ENCODE measurements at places on chromosomes 2 and 18. TPM values are rescaled to one million over a fixed set of nuclear protein-coding genes. Genes with fewer than 3 reads are reported as not detected.

DNA sequence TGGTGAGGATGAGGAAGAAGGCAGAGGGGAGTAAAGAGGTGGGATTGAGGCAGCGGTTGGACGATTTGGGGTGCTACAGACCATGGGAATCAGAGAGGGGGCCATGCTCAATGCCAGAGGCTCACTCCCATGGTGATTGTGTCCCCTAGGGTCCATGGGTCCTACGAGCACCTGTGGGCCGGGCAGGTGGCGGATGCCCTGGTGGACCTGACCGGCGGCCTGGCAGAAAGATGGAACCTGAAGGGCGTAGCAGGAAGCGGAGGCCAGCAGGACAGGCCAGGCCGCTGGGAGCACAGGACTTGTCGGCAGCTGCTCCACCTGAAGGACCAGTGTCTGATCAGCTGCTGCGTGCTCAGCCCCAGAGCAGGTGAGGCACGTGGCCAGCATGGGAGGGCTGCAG, 5.2 kb downstream of the CAPN10 start:
- no peak for DNase-seq

- DNase-seq, result no peak
Measured at GRCh38 chr2:222353993-222354392, 55.2 kb upstream of the PAX3 start.

DNA sequence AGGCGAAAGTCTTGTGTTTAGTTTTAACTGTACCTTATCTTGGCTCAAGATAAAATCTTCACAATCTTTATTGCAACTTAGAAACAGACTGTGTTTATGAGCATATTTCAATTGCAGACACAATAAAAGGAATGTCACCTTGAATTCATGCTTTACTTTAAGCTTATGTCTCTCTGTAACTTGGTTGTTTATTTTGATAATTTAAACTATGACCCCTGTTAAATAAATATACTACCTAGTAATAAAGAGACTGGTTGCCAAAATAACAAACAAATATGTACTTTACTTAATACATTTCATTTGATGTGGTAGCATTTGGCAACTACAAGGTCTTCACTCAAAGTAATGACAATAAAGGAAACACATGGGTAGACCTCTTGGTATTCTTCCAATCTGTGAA, 202.6 kb downstream of the KCNJ3 start:
- DNase-seq, result no peak

GRCh38 chr2:231000211-231000904, 4.4 kb downstream of the SPATA3 start:
- DNase-seq, result peak; percentile 54

- DNase-seq, result no peak
Measured at GRCh38 chr2:166671235-166671634, 177.2 kb upstream of the SCN7A start.

- peak; percentile 36 for DNase-seq
Measured at GRCh38 chr2:28610583-28611201, 114.8 kb downstream of the PLB1 start.

GRCh38 chr2:121791801-121792221, 36.4 kb downstream of the TSN start:
- DNase-seq, result no peak

DNA sequence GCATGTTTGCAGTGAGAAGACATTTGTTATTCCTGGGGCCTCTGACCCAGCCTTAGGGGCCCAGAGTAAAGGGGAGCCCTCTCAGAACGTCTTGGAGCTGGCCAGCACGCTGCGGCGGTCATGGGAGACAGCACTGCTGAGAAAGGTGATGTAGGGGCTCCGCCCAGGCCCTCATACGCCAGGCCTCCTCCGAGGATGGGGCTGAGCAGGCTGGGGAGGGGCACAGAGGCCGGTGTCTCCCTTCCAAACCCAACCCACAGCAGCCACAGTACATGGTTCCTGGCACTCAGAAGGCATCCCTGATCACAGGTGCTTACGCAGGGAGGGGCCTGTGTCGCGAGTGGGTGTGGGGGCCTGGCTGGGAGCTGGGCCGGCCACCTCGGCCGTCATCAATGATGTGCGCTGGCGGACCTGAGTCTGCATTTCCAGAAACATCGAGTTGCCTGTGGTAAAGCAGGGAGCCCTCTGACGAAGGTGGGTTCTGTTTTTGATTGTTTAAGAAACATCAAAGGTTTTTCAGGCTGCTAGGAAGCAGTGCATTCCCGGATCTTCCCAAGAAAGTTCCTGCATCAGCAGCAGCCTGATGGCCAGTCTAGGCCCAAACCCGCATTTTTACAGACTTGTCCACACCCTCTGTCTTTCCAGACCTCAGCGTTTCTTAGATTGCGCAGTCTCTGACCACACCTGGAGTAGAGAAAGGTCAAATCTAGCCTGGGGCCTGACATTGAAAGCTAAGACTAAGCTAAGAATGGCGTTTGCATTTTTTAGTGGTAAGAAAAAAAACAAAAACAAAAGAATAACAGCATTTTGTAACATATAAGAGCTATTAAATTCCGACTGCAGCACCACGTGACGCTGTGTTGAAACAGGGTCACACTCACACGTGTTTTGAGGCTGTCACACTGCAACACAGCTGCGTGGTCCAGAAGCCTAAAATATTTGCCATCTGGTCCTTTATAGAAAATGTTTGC, 51.2 kb upstream of the PXDN start:
- no peak for DNase-seq

- no peak for DNase-seq
Measured at GRCh38 chr2:36584148-36584794, 13.7 kb downstream of the FEZ2 start.

DNA sequence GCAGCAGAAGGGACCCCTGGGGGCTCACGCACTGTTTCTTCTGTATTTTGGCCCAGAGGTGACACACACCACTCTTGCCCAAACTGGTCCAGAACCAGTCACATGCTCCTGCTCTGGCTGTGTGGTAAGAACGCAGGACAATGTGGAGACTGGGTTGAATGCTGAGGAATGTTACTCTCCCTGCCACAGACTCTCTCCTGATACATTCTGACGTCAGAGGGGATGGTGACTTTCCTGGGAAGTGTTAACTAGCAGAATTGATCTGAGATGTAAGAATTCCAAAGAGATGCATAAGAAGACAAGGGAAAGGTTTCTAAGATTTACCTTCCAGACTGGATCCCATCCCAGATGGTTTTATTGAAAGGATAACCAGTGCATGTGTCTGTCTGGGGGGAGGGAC, 100.8 kb downstream of the ASB1 start:
- no peak for DNase-seq

DNA sequence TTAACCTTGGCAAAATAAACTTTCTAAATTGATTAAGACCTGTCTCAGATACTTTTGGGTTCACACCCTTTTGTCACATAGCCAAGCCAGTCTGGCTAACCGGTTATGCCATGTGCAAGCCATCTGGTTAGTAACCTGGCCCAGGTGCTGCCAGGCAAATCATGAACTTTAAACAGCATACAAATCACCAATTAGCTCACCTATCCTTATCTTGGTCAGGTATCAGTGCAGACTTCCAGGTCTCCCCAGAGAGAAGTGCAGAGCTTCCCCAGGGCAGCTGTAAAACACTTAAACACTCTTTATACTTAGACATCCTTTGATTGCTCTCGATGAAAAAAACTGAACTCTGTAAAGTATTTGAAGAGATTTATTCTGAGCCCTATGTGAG, 14.9 kb upstream of the MC5R start:
- DNase-seq, result no peak

DNA sequence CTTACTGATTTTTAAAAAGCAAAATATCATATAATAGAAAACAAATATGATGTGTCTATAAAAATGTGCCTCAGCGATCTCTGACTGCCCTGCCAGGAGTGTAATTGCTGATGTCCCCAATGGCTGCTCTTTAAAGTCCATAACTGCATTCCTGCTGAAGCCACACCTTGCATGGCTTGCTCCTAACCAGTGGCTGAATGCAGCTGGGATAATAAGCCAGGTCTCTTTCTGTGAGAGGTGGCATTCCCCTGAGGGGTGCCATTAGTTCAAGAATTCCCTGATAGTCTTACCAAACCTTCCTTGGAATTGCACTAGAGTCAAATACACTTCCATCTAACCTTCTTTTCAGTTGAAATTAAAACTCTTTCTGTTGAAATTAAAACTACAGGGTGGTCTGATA, 125.8 kb upstream of the ZNF804A start:
- DNase-seq, result no peak

DNA sequence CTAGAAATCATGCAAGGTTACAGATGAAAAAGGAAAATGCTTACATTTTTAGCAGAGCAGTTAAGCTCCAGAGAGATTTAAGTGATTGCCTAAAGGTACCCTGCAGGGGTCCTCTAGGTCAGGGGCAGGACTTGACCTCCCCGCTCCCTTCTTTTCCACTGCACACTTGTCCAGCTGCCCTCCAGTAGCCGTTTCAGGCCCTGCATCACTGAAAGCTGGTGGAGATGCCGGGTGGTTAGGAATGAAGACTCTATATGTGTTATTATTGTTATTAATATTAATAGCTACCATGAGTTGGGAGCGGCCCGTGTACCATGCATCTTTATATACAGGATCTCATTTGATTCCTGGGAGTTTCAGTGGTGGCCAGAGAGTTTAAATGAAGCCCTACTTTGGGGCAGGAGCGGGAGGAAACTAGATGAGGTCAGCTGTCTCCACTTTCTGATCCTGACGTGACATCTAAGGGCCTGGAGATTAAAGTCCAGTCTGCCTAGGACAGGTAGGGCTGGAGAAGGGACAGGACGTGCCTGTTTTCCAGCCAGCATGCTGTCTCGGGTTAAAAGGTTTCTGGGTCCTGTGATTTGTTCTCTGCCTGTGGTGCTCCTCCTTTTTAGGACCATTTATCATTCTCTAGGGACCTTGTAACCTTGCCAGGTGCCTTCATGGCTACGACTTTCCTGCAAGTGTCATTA, 2.1 kb downstream of the TMEM37 start:
- peak; percentile 85 for DNase-seq

DNA sequence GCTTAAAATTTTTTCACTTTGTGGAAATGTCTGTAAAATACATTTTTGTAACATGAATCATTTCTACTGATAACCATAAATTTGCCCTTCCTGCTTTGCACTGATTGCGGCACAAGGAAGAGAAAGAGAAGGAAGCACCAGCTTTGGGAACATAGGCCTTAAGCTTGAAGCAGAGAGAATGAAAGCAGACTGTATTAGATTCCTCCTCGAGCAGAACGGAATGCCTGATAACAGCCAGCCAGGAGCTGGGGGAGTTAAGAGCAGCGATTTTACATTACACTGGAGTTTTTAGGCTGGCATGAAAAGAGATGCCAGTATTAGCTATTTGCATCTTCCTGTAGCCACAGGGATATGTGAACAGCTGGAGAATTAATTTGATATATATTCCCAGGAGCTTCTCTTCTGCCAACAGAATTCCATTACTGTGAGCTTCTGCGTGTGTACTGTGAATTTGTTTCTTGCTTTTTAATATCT, 33.5 kb downstream of the CRIM1 start:
- no peak for DNase-seq

GRCh38 chr2:10433947-10434885, 13.9 kb downstream of the ODC1 start:
- DNase-seq, result no peak

DNA sequence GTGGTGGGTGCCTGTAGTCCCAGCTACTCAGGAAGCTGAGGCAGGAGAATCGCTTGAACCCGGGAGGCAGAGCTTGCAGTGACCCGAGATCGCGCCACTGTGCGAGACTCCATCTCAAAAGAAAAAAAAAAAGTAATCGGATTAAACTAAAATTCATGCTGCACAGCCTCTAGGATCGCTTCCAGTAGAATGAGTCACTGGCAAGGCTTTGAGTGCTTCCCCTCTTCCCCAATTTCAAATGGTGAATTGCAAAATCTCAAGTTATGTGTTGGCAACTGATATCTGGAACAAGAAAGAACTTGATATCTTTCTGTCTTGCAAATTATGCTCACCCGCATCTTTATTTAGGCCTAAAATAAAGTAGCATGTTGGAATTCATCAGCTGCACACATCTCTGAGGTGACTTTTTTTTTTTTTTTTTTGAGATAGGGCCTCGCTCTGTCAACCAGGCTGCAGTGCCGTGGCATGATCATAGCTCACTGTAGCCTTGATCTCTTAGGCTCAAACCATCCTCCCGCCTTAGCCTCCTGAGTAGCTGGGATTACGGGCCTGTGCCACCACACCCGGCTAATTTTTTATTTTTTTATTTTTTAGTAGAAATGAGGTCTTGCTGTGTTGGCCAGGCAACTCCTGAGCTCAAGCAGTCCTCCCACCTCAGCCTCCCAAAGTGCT, 12.7 kb downstream of the TTC39C start:
- no peak for DNase-seq

DNA sequence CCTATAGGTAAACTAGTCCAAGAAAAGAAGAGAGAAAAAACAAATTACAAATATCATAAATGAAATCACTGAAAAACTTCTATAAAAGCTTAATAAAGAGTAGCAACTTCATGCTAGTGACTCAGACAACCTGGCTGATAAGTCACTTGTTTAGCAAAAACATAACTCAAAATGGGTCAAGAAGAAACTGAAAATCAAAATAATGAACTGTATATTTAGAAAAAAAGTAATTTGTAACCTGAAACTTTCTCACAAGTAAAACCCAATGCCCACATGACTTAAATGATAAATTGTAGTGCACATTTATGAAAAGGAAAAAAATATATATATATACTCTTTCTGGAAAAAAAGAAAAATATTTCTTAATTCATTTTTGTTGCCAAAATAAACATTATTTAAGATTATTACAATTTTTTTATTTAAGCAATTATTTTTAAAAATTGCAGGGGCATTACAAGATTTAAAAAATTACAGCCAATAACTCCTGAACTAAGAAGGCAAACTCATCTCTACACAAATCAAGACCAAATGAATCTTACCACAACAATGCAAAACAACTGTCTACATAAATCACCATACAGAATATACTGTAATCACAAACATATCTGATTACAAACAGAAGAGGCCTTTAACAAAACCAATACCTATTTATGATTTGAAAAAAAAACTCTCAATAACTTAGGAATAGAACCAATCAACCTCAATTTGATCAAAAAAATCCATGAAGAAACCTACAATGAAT, 406.3 kb downstream of the CDH7 start:
- no peak for DNase-seq

DNA sequence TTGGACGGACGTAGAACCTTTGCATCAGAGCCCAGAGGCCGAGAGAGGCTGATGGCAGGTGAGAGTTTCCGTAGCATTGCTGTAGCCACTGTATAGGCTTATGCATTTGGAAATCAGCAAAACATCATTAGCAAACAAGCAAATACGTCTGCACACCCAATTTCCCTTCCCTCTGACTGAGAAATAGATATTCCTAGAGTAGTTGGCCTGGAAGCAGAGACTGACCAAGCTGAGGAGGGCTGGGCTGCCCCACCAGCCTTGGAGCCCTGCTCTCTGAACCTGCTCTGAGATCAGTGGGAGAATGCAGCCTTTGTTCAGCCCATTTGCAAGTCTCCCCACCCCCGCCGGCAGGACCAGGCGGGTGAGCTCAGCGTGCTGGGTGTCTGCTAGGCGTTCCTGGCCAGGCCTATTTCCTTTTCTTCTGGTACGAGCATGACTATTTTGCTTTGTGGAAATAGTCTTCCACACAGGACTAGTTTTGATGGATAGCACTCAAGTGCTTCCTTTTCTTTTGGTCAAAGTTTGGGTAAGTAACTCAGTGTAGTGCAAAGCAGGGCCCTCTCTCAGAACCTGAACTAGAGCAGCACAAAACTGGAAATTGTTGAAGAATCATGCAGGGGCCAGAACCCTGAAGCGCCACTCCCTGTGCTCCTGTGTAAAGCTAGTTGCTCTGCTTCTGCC, 21.9 kb upstream of the RNF149 start:
- peak; percentile 92 for DNase-seq

Gene CHMP3
- total RNA-seq, result 114 TPM

Gene CFC1
- total RNA-seq, result not detected

Gene STARD6
- not detected for total RNA-seq

Gene IL37
- not detected for total RNA-seq

Gene NR4A2
- not detected for total RNA-seq

Gene RAD51AP2
- 0.11 TPM for total RNA-seq
